SK-MEL-5 (cell line): ENCODE measurements at places on chromosomes 4 and X.

DNA sequence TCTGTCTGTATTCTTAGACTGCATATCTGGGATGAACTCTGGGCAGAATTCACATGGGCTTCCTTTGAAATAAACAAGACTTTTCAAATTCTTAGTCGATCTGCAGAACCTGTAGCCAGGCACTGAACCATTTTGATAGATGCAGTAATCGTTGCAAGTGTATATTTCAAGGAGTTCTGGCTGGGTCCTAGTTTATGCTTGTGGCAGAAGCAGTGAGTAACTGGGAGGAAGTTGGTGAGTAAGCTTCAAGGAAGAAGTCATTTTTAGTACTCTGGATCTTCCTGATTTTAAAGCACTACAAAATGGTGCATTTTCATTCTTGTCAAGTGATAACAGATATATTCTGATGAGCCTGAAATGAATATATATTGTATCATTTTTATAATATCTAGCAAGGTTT, 9.5 kb downstream of the HPRT1 start:
- no peak for DNase-seq

DNA sequence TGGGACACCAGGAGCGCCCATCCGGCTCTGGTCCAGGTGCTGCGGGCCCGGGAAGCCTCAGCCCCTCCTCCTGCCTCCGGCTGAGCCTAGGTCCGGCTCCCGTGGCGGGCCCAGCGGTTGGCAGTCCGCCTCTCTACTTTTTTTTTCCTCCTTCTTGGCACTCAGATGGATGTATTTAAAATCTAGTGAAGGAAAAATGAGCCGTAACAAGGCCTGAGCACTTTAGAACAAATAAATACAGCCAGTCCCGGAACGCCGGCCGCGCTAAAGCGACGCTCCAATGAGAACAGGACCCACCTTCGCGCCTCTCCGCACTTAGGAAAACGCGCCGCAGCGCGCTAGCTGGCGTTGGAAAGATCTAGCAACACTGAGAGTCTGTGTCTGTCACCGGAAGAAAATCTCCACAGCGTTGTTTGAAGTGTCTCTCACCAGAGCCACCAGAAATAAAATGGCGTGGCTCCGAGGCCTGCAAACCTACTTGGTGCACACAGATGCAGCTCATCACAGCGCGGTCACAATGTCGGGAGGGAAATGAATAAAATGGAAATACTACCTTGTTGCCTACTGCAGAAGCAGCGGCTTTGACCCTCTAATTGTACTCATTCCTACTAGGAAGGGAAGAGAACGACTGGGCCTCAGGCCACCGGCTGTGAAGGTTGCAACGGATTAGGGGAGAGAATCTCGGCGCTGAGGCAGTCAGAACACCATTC, 4.7 kb downstream of the NEUROG2 start:
- no peak for DNase-seq

- peak; percentile 55 for DNase-seq
Measured at GRCh38 chr4:17112292-17112659, 213.8 kb upstream of the LDB2 start.

DNA sequence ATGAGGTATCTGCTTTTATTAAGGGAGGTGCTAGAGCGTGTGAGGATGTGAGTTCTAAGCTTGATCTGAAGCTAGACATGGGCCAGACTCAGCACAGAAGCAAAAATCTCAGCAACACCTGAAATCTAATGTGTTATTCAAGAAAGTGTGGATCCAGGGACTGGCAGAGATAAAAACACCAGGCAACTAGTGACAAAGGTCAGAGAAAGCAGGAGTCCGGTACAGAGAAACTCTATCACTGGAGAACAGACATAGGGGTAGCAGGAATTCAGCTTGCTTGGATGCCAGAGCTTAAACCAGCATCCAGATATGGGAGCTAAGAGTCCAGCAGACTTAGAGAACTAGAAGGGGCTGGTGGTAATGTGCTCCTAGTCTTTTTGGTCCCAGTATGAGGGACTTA, 34.0 kb downstream of the VCX start:
- DNase-seq, result no peak

DNA sequence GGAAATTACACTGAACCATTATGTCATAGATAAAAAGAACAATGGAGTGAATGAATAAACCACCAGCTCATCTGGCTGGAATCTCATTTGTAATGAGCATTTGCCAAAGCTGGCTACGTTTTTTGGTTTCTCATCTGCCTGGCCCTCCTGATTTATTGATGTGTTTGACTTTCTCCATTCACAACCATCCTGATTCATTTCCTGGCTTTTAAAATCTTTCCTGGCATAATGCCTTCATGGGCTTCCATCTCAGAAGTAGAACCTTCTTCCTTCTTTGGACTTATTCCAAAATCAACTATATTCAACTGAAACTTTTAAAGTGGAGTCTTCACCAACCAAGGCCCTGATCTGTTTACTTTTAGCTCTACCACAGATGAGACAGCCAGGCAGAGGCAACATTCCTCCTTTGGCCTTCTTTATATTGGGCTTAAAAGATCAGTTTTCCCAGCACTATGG, 36.0 kb upstream of the ARSJ start:
- DNase-seq, result no peak

DNA sequence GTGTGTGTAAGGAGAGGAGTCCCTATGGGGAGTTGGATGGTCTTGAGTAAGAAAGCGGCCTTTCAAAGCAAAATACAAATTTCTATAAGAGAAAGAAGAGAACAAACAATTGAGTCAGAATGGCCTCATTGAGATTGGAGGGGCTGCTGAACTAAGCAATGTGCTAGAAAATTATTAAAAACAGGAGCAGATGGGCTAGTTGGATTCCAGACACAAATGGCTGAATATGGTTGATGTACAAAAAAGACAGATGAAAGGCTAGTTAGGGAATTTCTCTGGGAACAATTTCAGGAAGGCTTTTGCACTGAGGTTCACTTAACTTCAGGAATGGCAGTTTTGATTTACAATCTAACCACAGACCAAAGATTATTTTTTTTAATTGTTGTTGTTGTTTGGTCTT, 1806.8 kb upstream of the TENM3 start:
- no peak for DNase-seq
